ENCODE measurements at places on chromosomes 7 and 10.

DNA sequence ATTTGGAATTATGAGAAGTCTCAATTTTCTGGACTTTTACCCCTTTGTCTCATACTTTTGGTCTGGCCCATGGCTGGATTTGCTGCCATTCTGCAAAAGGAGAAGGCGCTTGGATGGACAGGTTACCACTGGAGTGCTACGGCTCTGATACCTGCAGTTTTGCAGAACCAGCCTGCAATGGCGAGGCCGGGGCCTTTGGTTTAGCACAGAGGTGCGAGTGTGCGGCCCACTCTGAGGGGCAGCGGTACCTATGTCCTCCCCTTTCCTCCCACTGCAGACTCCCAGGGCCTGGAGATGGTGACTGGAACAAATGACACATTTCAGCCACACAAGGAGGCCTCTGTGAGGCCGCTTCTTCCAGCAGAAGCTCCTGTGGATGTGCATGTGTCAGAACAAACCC, 11.9 kb downstream of the ZNF777 start:
- no peak for DNase-seq

DNA sequence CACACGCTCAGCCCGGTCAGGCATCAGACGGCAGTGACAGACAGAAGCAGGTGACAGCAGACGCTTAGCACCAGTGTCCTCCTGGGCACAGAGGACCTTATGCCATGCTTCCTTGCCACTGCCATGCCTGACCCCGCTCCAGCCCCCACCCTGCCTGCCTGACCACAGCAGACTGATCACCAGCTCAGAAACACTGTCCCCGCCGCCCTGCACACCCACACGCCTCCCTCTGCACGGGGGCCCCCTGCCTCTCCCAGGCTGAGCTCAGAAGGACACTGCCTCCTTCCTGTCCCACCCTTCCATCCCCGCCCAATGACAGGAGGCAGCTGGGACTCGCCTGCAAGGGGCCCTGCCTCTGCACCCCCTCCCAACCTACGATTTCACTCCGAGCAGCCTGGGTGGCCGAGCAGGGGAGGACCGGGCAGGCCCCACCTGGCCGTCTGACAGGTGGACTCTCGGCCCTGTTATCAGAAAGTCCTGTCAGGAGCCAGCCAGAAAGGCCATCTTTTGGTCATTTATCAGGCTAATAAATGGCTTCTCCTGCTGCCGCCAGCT, 183.4 kb downstream of the ELFN1 start:
- no peak for DNase-seq

- no peak for DNase-seq
Observed at GRCh38 chr10:131685576-131685975, 215.2 kb upstream of the PPP2R2D start.

DNA sequence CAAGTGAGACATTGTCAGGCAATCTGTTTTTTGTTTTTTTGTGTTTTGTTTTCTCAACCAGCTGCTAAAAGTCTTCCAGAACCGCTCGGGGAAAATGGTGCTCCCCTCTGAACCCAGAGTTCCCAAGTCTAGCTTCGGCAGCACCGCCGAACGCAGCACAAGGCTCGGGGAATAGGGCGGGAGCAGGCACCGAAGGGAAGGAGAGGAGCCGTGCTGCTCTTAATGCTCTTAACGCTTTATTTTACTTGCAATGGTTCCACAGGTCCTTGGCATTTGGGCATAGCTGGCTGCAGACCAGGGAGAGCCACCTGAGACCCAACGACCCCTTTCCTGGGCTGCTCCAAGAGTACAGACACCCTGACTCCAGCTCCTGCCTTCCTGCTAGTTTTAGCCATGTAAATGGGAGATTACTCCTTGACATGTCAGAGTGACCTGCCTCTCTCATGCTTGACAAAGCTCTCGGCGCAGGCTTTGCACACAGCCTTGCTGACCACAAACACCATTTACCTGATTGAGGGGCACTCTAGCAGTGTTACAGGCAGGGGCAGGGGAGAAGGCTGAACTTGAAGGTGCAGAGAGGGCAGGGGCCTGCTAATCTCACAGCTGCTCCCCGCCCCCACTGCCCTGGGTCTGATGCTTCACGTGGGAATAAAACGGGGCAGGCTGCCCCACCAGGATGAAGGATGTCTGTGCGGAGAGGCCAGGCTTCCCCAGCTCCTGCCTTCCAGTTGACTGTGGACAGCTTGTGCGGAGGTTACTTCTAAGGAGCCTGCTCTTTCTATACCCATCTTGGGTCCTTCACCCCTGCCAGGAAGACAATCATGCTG, 58.6 kb upstream of the EFCAB10 start:
- DNase-seq = no peak
